ENCODE measurements at places on chromosomes 1 and 21.

- peak; percentile 76 for DNase-seq
Measured at GRCh38 chr1:59971464-59971911, 44.9 kb upstream of the CYP2J2 start.

DNA sequence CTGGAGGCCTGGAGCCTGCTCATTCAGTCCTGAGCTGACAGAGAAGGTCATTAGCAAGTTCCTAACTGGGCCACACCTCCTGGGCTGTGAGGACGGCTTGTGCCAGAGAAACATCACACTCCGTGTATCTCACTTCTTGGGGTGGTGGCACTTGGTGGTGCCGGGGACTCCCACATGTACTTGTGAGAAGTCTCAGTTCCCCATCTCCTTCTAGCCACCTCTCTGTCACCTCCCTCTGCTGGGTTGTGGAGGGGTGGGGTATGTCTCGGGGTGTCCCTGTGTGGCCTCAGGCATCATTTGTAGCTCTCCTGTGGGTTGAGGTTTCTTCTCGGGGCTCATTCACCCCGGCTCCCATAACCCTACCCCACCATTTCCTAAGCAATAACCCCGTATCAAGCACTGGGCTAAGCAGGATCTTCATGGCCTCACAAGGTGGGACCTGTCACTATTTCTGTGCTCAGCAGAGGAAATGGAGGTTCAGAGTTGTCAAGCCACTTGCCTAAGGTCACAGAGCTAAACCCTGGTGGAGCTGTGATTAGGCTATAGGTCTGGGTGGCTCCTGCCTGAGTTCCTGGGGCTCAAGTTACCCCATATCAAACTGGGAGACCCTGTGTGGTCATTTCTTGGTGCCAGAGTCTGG lies 62.5 kb downstream of the UBIAD1 start:
- DNase-seq: no peak

DNA sequence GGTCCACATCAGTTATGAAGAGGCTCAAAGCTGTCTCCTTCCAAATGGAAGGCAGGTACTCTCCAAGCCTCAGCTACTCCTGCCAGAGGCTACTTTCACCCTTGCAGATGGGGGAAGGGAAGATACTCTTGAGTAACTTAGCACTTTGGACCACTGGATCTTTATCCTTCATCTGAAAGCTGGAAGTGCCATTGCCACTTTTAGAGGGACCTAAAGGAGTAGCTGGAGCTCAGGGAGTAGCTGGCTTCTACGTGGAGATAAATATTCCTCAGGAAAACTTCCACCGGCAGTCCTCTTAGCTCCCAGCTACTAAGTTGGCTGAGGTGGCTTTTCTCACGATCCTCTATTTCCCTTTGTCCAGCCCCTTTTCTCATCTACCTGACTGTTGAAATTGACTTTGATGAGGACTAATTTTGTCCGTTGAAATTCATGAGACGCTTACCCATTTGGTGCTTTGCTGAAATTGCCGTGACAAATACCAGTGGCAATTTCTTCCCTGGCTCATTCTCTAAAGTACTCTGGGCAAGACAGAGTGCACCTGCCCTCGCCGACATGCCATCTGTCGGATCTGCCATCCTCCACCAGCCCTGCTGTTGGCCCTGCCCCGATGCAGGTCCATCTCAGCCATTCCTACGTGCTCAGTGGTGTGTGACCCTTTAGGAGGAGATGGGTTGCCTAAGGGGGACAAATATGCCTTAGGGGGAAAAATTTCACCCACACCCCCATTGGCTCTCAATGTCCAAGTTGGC lies 13.6 kb downstream of the IGSF21 start:
- no peak for DNase-seq

- no peak for DNase-seq
Measured at GRCh38 chr1:239955431-239955830, 136.3 kb upstream of the FMN2 start.

DNA sequence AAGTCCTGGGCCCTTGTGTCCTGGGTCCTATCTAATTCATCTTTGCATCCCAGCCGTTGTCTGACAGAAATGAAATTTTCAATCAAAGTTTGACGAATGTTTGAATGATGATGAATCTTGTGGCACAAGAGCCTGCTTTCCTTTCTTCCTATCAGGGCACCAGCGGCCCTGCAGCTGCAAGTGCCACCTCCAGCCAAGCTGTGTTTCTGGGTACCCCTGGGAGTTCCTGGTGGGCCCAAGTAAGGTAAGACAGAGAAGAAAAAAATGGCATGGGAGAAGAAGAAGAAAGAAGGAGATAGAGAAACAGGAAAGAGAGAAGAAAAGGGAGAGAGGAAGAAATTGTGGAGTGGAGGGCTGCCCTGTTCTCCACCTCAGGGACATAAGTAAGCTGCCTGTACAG lies 782.1 kb upstream of the TPTE start:
- no peak for DNase-seq

- no peak for DNase-seq
Measured at GRCh38 chr21:36867291-36867905, 99.1 kb downstream of the HLCS start.

DNA sequence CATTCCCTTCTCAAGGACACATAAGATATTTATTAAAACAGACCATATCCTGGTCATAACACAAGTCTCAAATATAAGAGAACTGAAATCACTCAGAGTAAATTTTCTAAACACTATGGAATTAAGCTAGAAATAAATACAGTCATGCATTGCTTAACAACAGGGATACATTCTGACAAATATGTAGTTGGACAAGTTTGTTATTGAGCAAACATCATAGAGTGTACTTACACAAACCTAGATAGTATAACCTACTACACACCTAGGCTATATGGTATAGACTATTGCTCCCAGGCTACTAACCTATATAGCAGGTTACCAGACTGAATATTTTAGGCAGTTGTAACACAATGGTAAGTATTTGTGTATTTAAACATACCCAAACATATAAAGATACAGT lies 104.0 kb downstream of the MIS18A start:
- DNase-seq: no peak

DNA sequence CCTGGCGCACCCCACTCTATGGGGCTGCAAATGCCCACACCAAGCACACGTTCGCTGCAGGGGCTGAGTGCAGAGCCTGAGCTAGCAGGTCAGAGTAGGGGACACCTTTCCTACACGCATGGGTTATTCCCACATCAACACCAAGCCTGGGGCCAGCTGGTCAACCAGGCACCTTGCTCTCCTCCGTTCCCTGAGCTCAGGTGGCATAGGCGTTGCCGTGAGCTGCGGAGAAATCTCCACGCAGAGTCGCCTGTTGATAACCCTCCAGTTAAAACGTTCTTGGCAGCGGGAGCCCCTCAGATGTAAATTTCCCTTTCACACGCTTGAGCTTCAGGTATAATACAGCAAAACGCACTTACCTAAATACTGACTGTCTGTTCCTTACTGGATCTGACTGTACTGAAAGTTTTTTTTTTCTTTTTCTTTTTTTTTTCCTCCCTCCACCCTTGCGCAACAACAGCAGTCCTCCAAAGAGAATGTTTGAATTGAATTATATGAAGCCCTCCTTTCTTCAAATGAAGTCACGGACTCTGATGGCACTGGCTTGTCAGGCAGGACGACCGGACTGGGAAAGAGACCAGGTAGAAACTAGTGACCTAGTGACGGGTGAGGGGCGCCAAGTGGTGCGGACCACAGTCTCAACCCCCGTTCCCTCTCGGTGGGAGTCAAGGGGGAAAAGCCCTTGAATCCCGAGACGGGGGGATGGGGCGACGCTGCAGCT lies 2.1 kb downstream of the BRINP3 start:
- no peak for DNase-seq

DNA sequence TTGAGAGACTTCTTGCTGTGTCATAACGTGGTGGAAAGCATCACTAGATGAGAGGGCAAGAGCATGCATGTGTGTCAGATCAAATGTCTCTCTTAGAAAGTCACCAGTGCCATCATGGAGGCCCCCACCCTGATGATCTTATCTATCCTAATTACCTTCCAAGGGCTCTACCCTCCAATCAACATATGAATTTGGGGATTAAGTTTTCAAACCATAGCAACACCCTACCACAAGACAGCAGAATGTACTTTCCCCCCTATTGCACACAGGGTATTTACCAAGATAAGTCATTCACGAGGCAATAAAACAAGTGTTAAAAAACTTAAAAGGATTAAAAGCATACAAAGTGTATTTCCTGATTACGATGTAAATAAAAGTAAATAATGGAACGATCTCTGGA lies 515.6 kb downstream of the LMO4 start:
- DNase-seq: no peak

- no peak for DNase-seq
Measured at GRCh38 chr1:4221107-4221506, 321.0 kb upstream of the C1orf174 start.

GRCh38 chr1:27372022-27372807 lies 2.4 kb downstream of the FCN3 start:
- no peak for DNase-seq

DNA sequence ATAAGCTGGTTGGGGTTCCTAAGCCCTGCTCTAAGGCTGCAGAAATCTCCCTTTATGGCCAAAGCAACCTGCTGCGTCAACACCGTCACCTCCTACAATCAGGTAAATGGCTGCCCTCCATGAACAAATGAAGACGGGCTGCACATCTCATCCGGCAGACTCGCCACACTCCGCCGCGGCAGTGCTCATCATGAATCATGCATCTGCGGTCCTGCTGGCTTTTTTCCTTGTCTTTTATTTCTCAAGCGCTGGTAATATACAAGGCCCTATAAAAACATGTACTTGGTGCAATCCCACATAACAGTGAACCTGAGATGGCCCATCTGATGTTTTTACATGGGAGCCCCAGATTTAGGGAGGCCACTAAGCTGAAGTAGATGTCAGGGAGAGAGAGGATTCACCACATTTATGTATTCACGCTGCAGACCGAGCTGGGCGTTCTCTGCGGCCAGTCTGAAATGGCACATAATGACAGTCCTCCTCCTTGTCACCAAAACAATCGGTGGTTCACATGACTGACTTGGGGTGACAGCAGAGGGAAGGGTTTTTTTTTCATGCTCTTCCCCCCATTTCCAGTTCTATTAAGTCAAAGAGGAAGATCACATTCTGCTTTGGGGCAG lies 91.6 kb downstream of the KAZN start:
- DNase-seq: no peak

- no peak for DNase-seq
Measured at GRCh38 chr1:102879439-102879993, 228.8 kb downstream of the COL11A1 start.

GRCh38 chr1:227945891-227946623 lies 1.7 kb downstream of the WNT9A start:
- DNase-seq: peak; percentile 68

DNA sequence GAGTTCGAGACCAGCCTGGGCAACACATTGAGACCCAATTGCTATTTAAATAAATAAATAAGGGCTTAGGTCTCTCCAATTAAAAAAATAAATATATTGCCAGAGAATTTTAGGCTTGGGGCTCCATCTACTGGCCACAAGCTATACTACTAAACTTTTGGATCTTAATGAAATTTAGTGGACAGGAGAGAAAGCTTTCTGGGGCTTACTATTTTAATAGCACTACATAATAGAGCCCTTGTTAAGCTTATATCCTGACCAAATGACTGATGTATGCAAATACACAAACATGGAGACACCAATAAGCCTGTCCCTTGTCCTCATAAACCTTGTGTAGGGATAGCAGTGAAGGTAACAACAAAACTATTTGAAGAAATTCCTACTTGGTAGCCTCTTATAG lies 18.4 kb downstream of the CCT3 start:
- DNase-seq: peak; percentile 63

DNA sequence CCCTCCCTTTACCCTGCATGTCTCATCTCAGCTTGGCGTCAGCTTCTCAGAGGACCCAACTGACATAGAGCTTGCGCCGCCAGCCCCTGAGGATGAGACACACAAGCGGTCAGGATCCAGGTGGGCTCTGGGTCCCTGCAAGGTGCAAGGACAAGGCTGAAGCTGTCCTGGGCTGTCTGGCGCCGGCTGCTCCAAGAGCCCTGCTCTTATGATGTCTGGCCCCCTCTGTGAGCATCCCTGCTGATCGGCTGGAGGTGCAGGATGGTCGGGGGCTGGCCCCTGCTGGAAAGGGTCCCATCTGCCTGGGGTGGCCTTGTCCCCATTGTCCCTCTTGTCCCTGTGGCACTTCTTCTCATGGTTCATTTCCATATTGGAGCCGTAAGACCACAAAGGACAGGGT lies 479.0 kb downstream of the NPHP4 start:
- no peak for DNase-seq

GRCh38 chr1:113861641-113862040 lies 9.9 kb downstream of the PTPN22 start:
- peak; percentile 58 for DNase-seq

GRCh38 chr1:66251546-66251945 lies 282.4 kb upstream of the SGIP1 start:
- peak; percentile 31 for DNase-seq

DNA sequence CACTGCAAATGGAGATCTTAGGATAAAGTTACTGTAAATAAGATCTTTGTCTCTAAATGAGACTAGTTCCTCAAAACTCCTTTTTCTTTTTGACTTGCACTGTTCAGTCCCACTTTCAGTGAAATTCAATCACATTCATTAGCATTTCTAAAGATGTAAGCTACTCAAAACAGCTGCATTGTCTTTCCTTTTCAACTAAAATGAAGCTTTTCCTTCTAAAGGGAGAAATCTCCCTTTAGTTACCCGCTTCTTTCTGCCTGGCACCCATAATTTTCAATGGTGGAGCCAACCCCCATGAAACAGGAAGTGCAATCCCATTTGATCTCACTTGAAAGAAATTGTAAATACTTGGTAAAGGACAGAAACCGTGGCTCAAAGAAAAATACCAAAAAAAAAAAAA lies 387.4 kb upstream of the PKN2 start:
- DNase-seq: no peak

DNA sequence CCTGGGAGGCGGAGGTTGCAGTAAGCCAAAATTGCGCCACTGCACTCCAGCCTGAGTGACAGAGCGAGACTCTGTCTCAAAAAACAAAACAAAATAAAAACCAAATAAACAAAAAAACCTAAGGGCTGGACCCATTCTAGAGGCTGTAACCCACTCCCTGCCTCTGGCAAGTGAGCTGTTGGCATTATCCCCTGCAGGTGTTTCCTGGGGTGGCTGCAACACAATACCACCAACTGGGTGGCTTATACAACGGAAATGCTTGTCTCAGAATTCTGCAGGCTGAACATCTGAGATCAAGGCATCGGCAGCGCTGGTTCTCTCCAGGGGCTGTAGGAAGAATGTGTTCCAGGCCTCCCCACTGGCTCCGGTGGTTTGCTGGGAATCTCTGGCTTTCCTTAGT lies 15.2 kb downstream of the LRRC38 start:
- DNase-seq: peak; percentile 39

- DNase-seq: no peak
Measured at GRCh38 chr21:40769231-40769630, 77.7 kb downstream of the DSCAM start.

GRCh38 chr1:247376659-247377058 lies 39.3 kb upstream of the NLRP3 start:
- no peak for DNase-seq

DNA sequence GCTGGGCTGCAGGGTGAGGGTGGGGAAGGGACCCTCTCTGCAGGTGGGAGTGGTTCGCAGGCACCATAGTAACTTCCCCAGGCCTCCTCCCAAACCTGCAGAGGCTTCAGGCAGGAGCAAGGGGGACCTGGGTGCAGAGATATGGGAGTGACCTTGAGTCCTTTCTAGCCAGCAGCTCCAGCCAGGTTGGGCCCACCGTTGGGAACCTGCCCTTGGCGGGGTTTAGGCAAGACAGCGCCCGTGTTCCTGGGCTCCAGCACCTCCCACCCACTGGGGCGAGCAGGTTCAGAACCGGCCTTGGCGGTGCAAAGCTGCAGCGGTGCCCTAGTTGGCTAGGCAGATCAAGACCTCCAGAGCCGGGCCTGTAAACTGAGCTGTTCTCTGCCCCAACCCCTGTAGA lies 2.2 kb upstream of the PRDM16 start:
- DNase-seq: no peak
